Stimulated activated effector memory CD8-positive, alpha-beta T cell treated with anti-CD3 and anti-CD28 coated beads, Interleukin-12 subunit alpha, Interleukin-12 subunit beta, amount 100 ng/mL, for 72 hours (primary cell): ENCODE measurements at places on chromosomes 5 and 9.

GRCh38 chr5:9126490-9126889, 419.4 kb downstream of the SEMA5A start:
- DNase-seq, result no peak

DNA sequence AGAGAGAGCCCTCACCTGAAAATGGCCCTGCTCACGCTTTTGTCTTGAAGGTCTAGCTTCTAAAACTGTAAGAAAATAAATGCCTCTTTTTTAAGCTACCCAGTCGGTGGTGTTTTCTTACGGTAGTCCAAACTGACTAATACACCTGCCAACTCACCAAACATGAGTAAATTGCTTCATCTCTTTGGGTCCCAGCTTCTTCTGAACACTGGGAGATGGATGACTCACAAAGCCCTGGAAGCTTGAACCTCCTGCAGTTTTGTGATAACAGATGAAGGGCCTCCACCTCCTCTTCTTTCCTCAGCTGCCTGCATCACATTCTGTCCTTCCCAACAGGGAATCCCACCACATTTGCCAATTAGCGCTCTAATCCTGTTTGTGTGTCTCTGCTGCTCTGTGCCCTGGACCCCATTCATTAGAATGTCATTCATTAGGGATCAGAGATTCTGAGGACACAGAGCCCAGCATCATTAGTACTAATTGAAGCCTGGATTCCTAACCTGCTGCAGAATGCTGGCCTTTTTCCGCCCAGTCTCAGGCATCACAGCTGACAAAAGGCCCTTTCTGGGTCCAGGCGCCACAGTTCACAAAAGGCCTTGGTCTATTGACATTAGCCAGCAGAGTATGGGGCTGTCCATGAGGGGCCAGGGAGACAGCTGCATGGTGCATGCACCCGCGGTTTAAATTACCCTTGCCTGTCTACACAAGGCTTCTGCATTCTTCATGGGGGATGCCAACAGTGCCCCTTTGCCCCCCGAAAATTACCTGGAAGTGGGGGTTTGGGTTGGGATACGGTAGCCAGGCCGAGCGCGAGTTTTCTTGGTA, 349.3 kb downstream of the SEMA5A start:
- no peak for DNase-seq

- no peak for DNase-seq
Observed at GRCh38 chr9:113638897-113639296, 175.4 kb downstream of the RGS3 start.

GRCh38 chr5:160470437-160471361, 49.0 kb downstream of the PTTG1 start:
- no peak for DNase-seq

GRCh38 chr9:35650341-35651158, at the start of gene SIT1:
Gene SIT1, minus strand, starts transcription at chr9:35650931. Its CDS starts 78 bp downstream, at chr9:35650853.
- DNase-seq, result no peak

DNA sequence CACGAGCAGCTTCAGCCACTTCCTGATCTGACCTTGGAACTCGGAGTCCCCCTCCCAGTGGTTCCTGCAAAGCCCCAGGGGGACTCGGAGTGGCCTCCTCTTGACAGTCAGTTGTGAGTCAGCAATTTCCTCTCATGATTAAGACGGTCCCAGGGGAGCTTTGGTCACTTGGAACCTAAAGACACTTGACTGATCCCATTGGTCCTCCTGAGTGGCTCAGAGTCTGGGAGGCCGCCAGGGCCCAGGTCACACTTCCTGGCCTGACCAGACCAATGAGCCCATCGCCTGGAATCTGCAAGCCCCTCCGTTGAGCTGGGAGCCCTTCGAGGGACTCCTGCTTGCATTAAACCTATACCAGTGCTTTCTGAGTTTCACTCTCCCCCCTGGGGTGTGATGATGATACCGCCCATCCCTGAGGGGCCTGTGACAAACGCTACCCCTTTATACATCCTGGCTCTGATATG, 29.1 kb downstream of the TSPAN17 start:
- no peak for DNase-seq

GRCh38 chr5:133316346-133317343, 264.8 kb downstream of the HSPA4 start:
- DNase-seq, result no peak

DNA sequence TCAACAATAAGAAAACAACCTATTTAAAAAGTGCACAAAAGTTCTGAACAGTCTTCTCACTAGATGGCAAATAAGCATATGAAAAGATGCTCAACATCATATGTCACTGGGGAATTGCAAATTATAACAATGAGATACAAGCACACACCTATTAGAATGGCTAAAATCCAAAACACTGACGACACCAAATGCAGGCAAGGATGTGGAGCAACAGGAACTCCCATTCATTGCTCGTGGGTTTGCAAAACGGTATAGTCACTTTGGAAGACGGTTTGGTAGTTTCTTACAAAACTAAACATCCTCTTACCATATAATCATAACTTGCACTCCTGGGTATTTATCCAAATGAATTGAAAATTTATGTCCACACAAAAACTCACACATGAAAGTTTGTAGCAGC, 100.9 kb upstream of the TBC1D2 start:
- DNase-seq, result no peak

DNA sequence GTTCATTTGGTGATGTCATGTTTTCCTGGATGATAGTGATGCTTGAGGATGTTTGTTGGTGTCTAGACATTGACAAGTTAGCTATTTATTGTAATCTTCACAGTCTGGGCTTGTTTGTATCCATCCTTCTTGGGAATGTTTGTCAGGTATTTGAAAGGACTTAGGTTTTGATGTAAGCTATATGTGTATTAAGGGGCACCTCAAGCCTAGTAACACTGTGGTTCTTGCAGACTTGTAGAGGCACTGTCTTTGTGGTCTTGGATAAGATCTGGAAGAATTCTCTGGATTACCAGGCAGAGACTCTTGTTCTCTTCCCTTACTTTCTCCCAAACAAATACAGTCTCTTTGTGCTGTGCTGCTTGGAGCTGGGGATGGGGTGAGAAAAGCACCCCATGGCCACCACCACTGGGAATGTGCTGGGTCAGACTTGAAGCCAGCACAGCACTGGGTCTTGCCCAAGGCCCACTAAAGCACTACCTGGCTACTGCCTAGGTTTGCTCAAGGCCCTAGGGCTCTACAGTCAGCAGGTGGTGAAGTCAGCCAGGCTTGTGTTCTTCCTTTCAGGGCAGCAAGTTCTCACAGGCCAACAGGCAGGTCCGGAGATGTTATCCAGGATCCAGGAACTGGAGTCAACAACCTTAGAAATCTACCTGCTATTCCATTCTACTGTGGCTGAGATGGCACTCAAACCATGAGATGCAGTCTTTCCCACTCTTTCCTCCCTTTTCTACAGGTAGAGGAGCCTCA, 49.3 kb upstream of the GNA14 start:
- DNase-seq, result no peak

GRCh38 chr9:85527331-85528020, 214.3 kb downstream of the AGTPBP1 start:
- DNase-seq, result no peak

GRCh38 chr5:136192526-136193321, at the start of gene SMIM32:
Gene SMIM32, minus strand, starts transcription at chr5:136193162. Its CDS starts 638 bp downstream, at chr5:136192524.
- DNase-seq, result no peak

- no peak for DNase-seq
Observed at GRCh38 chr5:78503958-78504653, 143.7 kb downstream of the SCAMP1 start.

- DNase-seq, result no peak
Observed at GRCh38 chr9:134388976-134389375, 62.7 kb downstream of the RXRA start.

GRCh38 chr9:8332871-8333270, 533.3 kb upstream of the DMAC1 start:
- no peak for DNase-seq

DNA sequence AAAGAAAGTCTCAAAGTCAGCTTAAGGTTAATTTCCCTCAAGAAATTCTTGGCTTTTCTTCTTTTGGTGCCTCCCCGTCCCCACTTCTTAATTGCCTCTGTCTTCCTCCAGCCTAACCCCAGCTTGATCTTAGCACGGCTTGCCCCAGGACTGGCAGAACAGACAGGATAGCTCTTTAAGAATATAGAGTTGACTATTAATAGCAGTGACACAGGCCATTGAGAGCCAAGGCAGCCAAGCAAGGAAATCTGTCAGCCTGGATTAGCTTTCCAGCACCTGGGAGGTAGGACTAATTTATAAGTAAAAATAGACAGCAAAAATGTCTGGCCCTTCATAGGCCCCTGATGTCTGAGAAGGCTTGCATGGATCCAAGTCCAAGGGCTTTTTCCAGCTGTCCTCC, 384.6 kb upstream of the SLC30A5 start:
- no peak for DNase-seq

DNA sequence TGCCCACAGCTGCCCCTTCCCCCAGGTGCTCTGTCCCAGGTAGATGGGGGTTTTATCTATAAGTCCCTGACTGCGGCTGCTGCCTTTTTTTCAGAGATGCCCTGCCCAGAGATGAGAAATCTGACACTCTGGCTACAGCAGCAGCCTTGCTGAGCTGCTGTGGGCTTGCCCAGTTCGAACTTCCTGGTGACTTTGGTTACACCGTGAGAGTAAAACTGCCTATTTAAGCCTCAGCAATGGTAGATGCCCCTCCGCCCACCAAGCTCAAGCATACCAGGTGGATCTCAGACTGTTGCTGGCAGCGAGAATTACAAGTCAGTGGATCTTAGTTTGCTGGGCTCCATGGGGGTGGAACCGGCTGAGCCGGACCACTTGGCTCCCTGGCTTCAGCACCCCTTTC, 56.8 kb downstream of the MINAR2 start:
- no peak for DNase-seq

- DNase-seq, result no peak
Observed at GRCh38 chr9:8078641-8079140, 279.1 kb upstream of the DMAC1 start.

- no peak for DNase-seq
Observed at GRCh38 chr5:13580058-13580457, 364.4 kb downstream of the DNAH5 start.

DNA sequence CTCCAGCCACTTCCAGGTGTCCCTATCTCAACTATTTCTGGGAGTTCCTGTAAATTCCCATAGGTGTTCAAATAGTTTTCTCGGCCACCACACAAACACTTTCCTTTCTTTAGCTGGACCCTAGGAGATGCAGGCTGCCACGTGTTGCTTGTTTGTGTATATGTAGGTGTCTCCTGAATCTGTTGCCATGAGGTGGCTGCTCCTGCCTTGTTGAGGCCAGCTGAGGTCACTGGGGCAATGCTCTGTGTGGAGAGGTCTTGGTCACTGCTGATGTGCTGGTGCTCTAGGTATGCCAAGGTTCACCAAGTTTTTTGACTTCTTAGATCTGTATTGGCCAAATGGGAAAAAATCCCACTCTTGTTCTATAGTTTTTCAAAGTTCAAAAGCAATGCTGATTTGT, 132.5 kb upstream of the CHD1 start:
- DNase-seq, result no peak

DNA sequence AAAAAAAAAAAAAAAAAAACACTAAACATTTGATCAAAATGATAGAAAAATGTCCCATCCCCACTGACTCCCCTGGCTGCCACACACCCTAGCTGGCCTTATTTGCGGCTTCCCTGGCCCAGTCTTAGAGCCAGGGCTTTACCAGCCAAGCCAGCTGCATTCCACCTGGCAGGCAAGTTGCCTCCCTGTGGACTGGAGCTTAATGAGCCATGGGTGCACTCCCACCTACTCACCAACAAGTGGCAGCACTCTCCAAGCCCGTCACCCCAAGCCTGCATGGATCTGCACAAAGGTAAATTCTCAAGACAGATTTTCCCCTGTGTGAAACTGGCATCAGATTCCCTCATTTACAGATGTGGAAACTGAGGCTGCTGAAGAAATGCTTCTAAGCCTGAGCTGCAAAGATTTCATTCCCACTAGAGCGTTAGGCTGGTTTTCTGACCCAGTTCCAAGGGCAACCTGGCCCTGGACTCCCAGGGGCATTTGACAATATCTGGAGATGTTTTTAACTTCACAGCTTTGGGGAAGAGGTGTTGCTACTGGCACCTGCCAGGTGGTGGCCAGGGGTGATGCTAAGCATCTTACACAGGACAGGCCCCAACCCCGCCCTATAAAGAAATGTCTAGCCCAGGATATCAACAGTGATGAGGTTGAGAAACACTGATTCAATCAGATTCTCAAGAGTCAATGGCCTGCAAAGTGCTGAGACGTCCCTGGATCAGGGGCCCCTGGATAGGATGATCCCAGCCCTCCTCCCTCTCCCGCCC, 21.9 kb upstream of the VDAC1 start:
- DNase-seq, result no peak

- DNase-seq, result no peak
Observed at GRCh38 chr5:141412854-141413539, at the start of gene PCDHGA10. Gene PCDHGA10, plus strand, starts transcription at chr5:141412987. Its CDS starts 189 bp downstream, at chr5:141413176.

DNA sequence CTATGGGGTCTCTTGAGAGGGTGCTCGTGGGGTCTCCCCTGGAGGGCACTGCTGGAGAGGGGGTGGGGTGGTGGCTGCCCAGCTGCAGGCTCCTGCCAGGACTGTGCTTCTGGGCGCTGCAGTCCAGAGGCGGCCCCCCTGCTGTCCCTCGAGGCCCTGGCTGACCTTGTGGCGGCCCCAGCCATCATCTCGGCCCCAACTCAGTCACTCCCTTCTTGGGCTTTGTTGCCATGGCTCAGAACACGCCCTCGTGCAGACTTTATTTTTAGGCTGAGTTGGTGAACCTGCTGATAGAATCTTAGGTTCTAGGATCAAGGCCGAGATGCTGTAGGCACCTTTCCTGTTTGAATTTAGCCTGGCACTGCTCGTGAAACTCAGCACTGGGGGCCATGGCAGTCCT, 22.8 kb downstream of the FBXW5 start:
- DNase-seq, result no peak

DNA sequence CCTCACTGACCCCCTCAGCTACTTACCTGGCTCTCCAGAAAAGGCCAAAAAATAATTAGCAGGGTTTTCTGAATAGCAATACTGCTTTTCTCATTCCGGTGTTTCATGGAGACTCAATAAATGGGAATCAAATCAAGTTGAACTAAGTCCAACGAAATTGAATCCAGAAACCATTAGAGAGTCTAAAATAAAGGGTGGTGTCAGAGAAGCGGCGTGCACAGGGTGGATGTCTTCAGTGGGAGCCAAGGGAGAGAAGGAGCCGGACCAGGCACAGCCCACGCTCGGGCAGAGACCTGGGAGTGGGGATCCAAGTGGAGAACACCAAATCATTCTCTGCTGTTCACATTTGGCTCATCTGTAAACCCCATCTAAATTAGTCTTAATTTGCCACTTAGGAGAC, 40.2 kb upstream of the WWC1 start:
- no peak for DNase-seq

- no peak for DNase-seq
Observed at GRCh38 chr9:105246656-105247173, 2.3 kb downstream of the SLC44A1 start.

DNA sequence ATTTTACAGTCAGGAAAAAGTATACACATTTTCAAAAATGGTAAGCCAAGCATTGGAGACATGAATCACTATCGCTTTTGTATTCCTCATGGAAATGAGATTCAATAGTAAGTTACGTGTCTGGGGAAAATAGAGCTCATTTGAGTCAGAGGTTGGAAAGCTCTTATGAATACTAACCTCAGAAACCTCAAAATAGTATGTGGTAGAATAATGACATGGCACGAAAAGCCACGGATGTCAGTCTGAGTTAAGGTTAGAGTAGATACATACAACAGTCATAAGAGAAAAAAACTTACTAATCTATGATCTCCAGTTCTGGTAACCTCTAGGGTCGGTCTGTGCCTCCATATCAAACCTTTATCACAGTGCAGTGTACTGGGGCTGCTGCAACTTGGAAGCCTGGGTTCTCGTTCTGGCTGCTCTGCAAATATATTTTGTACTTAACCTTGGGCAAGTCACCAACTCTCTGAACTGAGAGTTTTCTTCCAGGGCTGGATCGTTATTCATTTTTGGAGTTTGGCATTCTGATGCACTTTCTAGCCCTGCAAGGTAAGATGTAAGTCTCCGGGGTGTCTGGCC, 31.8 kb downstream of the MAP1B start:
- peak; percentile 56 for DNase-seq
